ENCODE measurements at places on chromosomes 6 and 20.
A peak's percentile ranks its signal among the peaks of the same experiment; 100 is the strongest.

- peak; percentile 43 for DNase-seq
These were observed 2.2 kb upstream of the LRRN4 start for GRCh38 chr20:6055981-6056569.

DNA sequence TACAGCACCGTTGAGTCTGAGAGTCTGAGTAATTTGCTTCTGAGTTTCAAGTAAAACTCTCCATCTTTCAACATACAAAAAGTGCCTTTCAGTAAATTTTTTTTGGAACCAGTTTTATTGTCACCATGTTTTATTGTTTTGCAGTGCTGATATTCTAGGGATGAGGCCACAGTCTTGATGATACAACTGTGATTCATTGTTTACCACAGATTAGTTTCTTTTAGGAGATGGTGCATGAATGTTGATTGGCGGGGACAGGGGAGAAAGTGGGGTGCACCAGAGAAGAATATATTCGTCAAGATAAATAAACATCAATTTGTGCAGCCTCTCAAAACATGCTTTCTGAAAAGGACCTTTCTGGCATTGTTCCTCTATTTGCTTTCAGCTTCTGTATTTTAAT is 109.0 kb downstream of the MCHR2 start:
- DNase-seq, result no peak

DNA sequence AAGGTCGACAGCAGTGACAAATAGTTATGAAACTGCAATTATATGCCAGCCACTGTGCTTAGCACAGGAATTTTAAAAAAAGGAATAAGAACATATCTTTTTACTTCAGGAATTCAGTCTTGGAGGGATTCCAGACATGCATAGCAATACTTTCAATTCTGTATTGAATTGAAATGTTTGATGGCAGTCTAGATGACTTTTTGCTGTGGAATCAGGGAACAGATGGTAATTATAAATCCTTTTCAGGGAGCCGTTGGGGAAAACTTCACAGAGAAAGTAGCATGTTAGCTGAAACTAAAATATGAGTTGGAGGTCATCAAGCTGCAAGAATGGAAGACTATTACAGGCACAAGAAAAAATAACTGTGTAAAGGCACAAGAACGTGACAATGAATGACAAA is 74.8 kb downstream of the IMPG1 start:
- DNase-seq, result no peak

GRCh38 chr20:6630514-6630913 is 137.0 kb upstream of the BMP2 start:
- no peak for DNase-seq

DNA sequence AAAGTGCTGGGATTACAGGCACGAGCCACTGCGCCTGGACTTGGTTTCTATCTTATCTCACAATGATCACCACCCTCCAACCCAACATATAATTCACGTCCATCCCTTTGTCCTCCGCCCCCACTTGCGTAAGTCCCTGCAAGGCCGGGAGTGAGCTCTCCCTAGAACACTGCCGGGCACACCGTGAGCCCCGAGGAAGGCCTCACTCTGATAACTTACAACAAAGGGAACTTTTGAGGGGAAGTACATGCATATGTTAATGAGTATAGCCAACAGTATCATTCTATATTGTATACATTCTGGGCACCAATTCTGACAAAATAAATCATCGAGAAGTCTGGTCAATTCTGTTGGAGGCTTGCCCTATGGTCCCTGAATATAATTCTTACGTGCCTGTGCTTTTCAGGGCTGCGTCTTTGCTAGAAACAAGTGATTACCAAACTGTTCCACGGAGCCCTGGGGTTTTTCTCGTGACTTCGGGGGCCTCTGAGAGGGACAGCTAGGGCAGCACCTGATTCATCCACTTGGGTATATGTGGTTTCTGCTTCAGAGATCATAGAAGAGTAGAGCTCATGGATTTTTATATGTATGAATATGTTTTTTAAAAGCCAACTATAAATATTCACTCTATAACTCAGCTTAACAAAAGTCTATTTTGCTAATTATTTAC is 469.8 kb upstream of the AGPAT4 start:
- no peak for DNase-seq

GRCh38 chr6:82484737-82485626 is 121.4 kb downstream of the TPBG start:
- no peak for DNase-seq

Measured in ACHN (cell line).